ENCODE measurements at places on chromosomes 4 and X.

DNA sequence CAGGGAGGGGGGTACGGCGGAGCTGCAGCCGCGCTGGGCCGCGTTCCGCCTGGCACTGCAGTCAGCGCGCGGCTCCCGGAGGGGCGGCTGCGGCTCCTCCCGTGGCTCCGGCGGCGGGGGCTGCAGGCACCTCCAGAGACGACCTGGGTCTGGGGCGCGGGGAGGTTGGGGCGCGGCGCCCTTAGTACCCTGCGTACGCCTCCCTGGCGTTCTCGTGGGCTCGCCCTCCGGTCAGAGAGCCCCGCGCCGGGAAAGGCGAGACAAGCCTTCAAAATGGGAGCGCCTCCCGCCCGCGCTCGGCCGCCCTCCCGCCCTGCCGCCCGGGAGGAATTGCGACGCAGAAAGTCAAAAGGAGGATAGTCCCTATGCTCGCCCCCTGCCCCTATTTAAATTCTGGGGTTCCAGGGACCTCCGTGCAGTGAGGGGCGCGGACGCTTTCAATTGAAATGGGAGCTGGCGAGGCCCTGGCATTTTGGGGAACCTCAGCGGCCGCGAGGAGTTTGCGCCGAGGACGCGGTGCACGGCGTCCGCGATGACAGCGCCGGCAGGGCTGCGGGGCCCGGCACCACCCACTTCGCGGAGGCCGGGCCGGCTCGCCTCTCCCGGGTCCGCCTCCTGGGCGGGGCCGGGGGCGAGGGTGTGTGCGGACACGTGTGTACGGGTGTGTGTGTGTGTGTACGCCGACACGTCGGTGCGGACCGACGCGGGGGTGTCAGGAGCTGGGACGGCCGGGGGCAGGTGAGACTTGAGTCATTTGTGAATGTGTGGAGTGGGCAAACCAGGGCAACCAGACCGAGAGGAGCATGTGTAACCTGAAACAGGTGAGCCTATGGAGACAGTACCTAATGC, 544 bp downstream of the HERC3 start:
- DNase-seq = peak; percentile 69

DNA sequence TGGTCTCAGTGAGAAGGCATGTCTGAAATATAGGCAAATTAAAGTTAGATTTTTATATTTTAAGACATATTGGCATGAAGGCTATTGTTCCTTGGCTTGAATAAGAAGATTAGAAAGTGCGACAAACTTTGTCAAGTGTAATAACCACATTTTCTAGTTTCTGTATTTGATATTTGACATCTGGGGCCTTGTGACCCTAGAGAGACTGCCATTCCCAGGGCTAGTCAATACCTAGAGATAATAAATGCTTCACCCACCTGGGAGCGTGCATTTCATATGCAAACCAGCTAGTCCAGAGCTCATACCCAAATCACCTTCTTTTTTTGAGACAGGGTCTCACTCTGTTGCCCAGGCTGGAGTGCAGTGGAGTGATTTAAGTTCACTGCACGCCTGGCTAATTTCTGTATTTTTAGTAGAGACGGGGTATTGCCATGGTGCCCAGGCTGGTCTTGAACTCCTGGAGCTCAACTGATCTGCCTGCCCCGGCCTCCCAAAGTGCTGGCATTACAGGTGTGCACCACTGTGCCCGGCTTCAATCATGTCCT, 62.6 kb downstream of the COQ2 start:
- DNase-seq = no peak

DNA sequence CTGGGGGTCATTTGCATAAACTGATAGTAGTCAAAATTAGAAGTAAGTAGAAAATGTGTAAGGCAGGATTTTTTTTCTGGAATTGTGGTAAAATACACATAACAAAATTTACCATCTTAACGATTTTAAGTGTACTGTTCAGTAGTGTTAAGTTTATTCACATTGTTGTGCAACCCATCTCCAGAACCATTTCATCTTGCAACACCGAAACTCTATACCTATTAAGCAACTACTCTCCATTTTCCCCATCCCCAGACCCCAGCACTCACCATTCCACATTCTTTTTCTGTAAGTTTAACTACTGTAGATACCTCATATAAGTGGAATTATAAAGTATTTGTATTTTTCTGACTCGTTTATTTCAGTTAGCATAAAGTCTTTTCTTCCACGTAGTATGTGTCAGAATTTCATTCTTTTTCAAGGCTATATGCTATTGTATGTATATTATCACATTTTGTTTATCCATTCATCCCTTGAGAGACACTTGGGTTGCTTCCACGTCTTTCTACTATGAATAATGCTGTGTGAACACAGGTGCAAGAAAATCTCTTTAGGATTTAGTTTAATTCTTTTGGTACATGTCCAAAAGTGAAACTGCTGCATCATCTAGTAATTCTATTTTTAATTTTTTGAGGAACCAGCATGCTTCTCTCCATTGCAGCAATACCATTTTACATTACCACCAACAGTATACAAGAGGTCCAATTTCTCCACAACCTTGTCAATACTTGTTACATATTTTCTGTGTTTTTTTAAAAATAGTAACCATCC, 39.1 kb upstream of the NSUN7 start:
- no peak for DNase-seq

- no peak for DNase-seq
These were observed 50.5 kb upstream of the PUDP start for GRCh38 chrX:7198499-7198898.

DNA sequence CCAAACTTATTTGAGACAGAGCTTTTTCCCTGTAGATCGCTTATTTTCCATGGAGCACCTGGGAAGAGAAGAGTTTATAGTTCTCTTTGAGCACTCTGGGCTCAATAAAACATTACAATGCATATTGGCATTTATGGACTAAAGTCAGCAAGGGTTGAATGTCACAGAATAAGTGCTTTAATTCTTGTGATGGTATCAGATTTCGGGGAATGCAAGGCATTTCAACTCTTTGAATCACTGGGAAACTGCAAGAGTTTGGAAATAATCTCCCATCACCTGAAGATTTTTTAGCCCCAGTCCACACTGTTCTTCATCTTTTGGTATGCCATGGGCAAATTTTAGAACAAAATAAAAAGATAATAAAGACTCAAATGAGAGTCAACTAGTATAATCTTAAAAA, 111.5 kb upstream of the WDFY3 start:
- no peak for DNase-seq

DNA sequence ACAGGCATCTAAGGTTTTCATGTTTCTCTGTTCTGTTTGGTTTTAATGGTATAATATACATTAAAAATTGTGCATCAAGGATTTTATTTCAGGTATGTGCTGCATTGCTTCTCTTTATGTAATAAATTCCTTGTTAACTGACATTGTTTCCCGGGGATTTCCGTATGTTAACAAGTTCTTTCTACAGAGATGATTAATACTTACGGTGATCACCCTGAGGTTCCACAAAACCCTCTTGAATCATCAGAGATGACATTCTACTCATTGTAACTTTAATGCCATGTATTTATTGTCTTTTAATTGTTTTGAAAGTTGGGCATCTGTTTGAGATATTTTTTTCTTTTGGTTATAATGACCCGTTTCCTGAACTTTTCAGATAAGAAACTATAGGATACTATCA, 37.5 kb downstream of the ARHGAP10 start:
- no peak for DNase-seq

DNA sequence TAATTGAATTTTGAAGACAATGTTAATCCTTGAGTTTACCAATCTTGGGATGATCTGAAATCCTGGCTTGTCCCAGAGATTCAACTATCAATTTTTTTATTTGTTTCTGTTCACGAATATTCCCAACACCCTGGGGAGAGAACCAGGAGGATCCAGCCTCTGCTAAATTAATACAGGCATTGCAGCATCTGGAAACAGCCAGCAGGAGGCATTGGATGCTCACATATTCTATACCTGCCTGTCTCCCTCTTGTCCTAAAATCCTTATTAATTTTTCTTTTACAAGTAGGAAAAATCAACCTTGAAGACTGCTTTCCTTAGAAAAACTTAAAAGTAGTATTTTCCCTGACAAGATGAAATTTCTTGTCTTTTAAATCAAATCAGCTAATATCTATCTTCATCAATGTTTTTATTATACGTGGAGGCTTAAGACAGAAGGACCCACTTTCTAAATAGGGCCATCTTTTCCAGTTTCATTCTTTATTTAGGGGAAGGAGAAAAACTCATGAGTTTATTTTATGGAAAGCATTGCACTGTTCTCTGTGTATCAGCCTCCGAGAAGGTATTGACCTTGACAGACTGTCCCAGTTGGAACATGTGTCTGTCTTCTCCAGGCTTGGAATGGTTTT, 102.4 kb downstream of the CLNK start:
- DNase-seq = peak; percentile 3

- DNase-seq = no peak
These were observed 183.1 kb downstream of the HS6ST2 start for GRCh38 chrX:132775263-132775823.

- no peak for DNase-seq
These were observed 999.0 kb upstream of the ADGRL3 start for GRCh38 chr4:60201052-60201673.

DNA sequence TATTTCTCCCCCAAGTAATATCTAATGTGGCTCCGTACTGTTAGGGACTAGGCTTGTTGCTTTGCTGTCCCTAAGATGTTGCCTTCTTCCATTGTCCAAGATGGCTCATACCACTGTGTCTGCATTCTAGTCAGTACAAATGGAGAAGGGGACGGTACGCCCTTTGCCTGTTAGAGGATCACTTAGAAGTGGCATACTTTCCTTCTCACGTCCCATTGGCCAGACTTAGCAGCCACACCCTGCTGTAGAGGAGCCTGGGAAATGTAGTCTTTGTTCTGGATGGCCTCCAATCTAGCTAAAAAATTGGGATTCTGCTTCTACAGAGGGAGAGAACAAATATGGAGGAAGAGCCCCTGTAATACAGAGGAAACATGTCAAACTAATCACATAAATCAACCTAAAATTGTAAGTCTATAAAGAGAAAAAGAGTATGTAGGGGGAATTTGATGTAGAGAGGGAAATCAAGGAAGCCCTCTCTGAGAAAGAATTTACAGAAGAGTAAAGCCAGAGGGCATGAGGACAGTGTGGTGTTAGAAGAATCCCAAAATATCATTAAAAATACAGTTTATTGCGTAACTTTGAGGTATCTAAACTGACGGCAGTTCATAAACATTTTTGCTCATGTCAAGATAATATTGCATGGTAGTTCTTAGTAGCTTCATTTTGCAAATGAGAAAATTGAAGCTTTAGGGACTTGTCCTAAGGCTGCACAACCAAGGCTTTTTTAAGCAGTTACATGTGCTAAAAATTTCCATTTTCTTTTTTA, 15.1 kb downstream of the PRIMPOL start:
- DNase-seq = no peak

DNA sequence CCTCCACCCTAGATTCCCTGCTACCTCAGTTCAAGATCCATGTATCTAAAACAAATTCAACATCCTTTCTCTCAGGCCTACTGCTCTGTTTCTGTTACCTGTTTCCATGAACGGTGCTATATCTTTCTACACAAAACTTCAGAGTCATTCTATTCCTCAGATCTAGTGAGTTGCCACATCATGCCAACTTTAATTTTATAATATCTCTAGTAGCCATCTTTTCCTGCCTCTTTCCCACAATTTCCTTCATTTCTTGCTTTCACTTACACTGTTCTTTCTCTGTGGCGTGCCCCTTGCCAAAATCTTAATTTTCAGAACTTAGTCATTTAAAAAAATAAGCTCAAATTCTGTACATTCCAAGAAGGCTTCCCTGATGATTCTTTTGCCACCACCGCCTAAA, 15.2 kb downstream of the GUCY1A1 start:
- no peak for DNase-seq

GRCh38 chr4:155526452-155527169, 140.0 kb upstream of the GUCY1A1 start:
- no peak for DNase-seq

DNA sequence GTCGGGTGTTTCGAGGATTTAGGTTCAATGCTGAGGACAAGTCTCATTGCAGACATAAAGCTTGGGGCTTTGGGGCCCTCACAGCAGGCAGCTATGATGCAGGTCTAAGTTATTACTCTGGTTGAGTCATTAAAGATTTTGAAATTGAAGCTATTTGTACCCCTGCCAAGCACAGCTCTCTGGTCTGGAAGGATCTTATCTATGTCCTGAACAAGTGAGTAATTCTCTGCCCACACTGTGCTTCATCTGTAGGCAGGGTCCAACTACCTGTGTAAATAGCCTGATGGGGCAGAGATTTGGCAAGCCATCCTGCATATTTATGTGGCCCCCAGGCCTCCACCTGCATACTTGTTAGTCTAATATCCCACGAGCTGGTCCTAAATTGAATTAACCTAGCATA, 41.4 kb upstream of the MAGEA4 start:
- DNase-seq = no peak

DNA sequence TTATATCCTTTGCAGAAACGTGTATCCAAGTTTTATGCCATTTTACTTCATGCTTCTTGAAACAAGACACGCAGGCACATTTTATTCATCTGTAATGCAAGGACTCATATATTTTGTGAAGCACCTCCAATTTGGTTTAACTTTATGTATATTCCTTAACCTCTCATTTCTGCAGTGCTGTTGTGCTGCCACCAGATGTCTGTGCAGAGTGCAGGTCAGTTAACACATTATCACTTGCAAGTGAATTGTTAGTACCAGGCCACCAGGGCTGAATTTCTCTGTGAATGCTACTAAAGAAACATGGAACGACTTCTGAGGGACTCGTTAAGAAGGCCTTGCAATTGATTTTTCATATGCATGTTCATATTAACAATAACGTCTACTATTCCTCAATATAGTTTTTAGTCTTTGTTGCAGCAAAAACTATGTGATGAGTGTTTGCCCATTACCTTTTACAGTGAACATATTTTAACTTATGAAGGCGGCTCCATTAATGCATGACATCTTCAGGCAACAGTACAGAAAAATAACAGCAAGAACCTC, 770.3 kb downstream of the NLGN4X start:
- DNase-seq = no peak

- no peak for DNase-seq
These were observed 26.0 kb upstream of the AWAT1 start for GRCh38 chrX:70208479-70208878.

DNA sequence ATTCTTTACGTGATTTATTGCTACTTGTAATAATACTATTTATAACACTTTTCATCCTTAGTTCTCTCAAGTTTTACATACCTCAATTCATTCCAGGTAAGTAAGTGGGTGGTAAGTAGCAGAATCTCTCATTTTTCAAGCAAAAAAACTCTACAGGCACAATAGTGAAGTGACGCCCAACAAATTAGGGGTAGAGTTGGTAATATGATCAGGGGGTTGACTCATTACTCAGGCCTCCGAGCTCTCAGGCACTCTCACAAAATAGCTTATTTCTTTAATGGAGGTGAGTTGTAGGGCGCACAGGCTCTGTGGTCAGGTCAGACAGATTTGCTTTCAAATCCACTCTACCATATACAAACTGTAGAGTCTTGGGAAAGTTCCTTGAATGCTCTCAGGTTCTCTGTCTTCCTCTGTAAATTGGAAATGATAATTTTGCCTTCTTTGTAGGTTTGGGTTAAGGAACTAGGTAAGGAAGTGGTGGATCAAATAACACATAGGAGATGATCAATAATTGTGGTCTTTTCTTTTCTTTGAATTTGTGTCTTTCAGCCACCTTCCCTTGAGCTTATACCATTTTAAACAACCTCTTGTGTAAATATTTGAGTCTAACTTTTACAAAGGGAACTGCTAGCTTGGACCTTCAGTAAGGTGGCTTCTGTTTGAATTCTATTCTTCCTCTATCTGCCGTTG, 134.9 kb upstream of the LEF1 start:
- DNase-seq = no peak

- no peak for DNase-seq
These were observed 112.4 kb downstream of the BMPR1B start for GRCh38 chr4:94870146-94870545.

GRCh38 chrX:123348468-123348867, 164.4 kb downstream of the GRIA3 start:
- no peak for DNase-seq

Data from T follicular helper cell (primary cell).